ENCODE measurements at places on chromosomes 7 and 10. TPM values are rescaled to one million over a fixed set of nuclear protein-coding genes. Genes with fewer than 3 reads are reported as not detected.

GRCh38 chr10:33388382-33388781 is 53.9 kb upstream of the NRP1 start:
- DNase-seq = no peak

DNA sequence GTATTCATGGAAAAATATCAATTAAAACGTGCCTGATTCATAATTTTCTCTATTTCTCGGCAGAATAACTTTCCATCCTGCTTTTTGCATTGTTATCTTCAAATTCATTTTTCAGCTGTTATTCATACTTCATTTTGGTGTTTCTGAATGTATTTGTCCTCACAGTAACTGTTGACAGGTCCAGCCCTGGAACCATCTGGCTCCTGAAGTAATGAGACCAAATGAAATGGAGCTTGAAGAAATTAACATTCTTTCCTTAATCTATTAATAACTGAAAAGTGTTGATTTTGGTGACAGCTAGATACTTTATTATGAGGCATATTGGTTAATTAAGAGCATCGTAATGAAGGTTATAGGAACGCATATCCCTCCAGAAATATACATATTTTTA is 257.0 kb upstream of the MINDY3 start:
- DNase-seq = no peak

Gene TMEM139
- not detected for total RNA-seq

Gene CELF2
- total RNA-seq = 9.7 TPM

Gene ACSM6
- not detected for total RNA-seq

DNA sequence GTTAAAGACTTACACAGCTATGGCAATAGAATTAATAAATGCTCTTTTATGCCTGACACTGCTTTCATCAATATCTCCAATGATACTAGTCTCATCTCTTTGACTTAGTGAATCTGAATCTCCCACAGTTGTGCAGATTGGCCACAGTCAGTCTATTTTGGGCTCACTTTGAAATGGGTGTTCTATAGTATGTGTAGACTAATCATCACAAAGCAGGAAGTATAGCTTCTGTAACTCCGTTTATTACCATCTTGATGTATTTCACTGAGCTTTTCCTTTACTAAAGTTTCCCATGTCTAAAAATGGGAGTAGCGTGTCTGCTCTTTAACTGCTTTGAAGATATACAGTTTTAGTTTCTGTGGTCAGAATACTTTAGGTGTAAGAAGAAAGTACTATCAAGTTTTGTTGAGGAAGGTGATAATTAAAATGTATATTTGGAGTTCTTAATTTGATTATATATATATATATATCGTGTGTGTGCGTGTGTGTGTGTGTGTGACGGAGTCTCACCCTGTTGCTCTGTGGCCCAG is 70.1 kb downstream of the ST7 start:
- DNase-seq = no peak

Gene MYH16
- total RNA-seq = 29.6 TPM

Gene PALD1
- 1.4 TPM for total RNA-seq

DNA sequence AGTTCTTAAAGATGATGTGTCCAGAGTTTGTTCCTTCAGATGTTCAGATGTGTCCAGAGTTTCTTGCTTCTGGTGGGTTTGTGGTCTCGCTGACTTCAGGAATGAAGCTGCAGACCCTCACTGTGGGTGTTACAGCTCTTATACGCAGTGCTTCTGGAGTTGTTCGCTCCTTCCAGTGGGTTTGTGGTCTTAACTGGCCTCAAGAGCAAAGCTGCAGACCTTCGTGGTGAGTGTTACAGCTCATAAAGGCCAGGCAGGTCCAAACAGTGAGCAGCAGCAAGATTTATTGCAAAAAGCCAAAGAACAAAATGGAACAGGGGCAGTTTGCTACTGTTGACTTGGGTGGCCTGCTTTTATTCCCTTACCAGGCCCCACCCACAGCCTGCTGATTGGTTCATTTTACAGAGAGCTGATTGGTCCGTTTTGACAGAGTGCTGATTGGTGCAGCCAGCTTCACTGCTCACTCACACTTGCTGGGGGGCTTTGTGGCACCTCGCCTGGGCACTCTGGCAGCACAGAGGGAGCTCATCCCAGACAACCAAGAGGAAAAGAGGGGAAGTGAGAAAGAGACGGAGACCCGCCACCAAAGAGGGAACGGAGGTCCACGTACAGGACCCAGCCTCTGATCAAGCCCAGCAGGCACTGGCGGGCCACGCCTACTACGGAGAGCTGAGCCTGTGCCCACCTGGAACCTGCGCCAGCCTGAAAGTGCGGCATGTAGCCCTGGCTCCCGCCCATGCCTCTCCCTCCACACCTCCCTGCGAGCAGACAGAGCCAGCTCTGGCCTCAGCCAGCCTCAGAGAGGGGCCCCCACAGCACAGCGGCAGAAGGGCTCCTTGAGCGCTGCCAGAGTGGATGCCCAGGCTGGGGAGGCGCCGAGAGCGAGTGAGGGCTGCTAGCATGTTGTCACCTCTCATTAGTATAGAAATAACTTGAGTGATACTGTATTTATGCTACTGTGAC is 55.8 kb upstream of the SEMA3C start:
- DNase-seq = no peak

- DNase-seq = no peak
Measured at GRCh38 chr10:70241081-70241480, 7.9 kb upstream of the PPA1 start.

DNA sequence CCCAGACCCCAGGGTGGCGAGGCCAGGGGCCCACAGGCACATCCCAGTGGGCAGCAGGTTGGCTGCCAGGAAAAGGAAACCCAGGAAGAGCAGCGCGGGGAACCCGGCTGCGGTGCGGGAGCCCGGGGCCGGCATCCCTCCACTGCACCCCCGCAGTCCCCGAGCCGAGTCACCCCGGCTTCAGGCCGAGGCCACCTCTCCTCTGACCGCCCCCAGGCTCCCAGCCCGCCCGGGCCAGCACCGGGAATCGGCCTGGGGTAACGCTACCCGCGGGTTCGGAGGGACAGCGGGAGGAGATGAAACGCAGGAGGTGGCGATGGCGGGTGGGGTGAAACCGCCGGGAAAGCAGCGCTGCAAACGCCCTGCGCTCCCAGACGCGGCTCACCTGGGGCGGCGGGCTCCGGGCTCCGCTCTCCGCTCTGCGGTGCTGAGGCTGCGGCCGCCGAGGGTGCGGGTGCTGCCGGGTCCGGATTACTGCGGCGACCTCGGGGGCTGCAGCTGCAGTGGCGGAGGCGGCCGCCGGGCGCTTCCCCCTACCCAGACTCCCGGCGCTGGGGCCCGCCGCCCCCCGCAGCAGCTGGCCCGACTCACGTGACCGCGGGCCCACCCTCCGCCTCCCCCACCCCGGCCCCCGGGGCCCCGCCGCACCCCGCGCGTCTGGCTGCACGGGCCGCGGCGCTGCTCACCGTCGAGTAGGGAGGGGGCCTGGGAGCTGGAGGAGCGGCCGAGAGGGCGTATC is at the start of gene SCRN1:
Gene SCRN1, minus strand, starts transcription at position 545 of the 739 bp plus-strand sequence. CDS start 20,734 bp downstream, outside the sequence.
- DNase-seq = peak; percentile 25

Gene METTL2B
- total RNA-seq = 62.9 TPM

Gene CYP26C1
- total RNA-seq = not detected

- peak; percentile 89 for DNase-seq
Measured at GRCh38 chr10:95394161-95394880, 103.5 kb upstream of the PDLIM1 start.

Gene NUTM2E
- not detected for total RNA-seq

Gene STAG3
- total RNA-seq = 0.23 TPM

Gene COBL
- total RNA-seq = 1.2 TPM
